Smooth muscle cell of the coronary artery (primary cell): ENCODE measurements at places on chromosomes 6 and 20. TPM values are rescaled to one million over a fixed set of nuclear protein-coding genes. Genes with fewer than 3 reads are reported as not detected.

The PCED1A gene
- 18.0 and 19.1 TPM in 2 replicates for total RNA-seq

The RUNX2 gene
- total RNA-seq = 0.70 and 2.1 TPM in 2 replicates

The RPP21 gene
- total RNA-seq = 11.7 and 24.4 TPM in 2 replicates

The VIP gene
- total RNA-seq = 0.08 TPM in 1 of 2 replicates, not detected in the other

The MYH7B gene
- under 0.01 and 0.47 TPM in 2 replicates for total RNA-seq

The RALGAPB gene
- total RNA-seq = 18.3 and 18.9 TPM in 2 replicates

The HUS1B gene
- 0.68 and 1.1 TPM in 2 replicates for total RNA-seq

The BTNL2 gene
- total RNA-seq = 0.12 TPM in 1 of 2 replicates, not detected in the other

The USP49 gene
- total RNA-seq = 1.8 and 3.0 TPM in 2 replicates

The GLP1R gene
- total RNA-seq = not detected in 2 replicates

The IPCEF1 gene
- total RNA-seq = not detected in 2 replicates

The BANF2 gene
- total RNA-seq = not detected in 2 replicates

The EDN3 gene
- total RNA-seq = not detected in 2 replicates

The SKIC2 gene
- total RNA-seq = 48.6 and 68.8 TPM in 2 replicates

The TSBP1 gene
- total RNA-seq = not detected in 2 replicates

The MLIP gene
- total RNA-seq = not detected in 2 replicates

The HLA-A gene
- total RNA-seq = 455 and 497 TPM in 2 replicates

The ATAT1 gene
- 2.5 and 4.0 TPM in 2 replicates for total RNA-seq

The PSORS1C1 gene
- total RNA-seq = 1.2 and 1.5 TPM in 2 replicates
